ENCODE measurements at places on chromosomes 5 and 9. TPM values are rescaled to one million over a fixed set of nuclear protein-coding genes. Genes with fewer than 3 reads are reported as not detected.
A peak's percentile ranks its signal among the peaks of the same experiment; 100 is the strongest.

DNA sequence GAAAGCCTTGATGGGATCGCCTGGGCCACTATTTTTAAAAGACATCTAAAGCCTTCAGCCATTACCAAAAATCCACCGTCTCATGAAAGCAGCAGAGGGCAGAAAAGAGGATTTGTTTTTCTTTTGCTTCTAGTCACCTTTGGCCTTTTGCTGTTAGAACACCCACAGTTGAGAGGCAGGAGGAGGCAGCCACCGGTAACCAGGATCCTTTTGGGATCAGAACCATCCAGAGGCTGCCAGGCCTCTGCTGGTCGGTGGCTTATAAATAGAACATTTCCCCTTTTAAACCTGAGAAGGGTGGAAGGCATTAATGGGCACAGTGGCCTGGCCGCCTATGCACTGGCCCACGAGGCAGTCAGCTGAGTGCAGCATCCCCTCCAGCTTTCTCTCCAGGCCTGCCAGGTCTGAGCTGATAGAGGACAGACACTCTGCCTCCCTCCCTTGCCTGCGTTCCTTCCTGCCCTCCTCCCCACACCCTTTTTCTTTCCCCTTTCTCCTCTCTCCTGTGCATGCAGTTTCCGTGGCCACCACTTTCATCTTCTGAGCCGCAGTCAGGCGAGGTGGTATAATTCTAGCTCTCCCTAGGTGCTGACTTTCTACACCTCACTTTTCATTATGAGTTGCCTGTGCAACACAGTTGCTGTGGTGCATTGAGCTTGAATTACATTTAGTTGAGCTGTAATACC is 253.4 kb downstream of the ARHGAP26 start:
- DNase-seq: peak; percentile 73

GRCh38 chr5:67089200-67089725 is 107.3 kb downstream of the CD180 start:
- no peak for DNase-seq

- no peak for DNase-seq
Measured at GRCh38 chr5:132760049-132760420, 12.8 kb downstream of the CCNI2 start.

- DNase-seq: peak; percentile 82
Measured at GRCh38 chr5:132272311-132273210, 15.1 kb downstream of the PDLIM4 start.

The HRH2 gene
- total RNA-seq: 8.7 TPM

- no peak for DNase-seq
Measured at GRCh38 chr9:76194896-76195295, 199.3 kb downstream of the RFK start.

GRCh38 chr5:132480042-132480441 is 10.5 kb downstream of the IRF1 start:
- no peak for DNase-seq

DNA sequence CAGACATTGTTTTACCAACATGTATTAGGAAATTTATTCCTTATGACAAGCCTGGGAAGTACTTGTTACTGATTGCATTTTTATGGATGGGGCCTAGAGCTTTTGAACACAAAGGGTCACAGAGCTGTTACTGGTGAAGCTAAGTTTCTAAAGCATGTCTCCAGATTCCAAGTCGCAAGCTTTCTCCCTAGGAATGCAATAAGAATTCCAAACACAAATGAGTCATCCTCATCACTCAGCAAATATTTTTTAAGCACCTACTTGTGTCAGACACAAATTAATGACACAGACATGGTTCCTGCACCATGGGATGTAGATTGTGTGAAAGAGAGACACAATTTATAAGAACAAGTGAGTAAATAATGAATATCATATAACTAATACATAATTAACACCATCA is 11.0 kb upstream of the SH3RF2 start:
- DNase-seq: no peak

DNA sequence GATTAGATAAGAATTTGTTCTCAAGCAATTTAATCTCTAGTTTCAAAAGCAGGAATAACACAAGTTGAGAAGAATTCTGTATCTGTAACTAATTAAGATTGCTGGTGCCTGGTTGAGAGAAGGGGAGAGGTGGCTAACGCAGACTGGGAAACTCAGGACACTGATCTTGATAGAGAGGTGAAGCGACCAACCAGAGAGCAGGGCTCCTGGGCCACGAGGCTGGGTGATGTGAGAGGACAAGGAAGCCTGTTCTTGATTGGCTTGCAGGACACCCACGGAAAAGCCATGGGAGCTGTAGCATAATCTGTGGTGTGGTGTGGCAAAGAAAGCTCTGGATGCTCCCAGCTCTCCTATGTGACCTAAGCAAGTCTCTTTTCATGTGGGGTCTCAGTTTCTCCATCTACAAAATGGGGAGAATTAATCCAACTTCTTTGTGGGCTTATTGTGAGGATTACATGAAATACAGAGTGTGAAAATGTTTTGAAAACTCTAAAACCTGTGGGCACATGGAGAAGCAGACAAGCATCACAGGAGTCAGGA is 594.1 kb upstream of the BRINP1 start:
- DNase-seq: no peak

The NELFB gene
- 47.1 TPM for total RNA-seq

- no peak for DNase-seq
Measured at GRCh38 chr9:14030375-14031059, 283.4 kb downstream of the NFIB start.

The PNPLA7 gene
- total RNA-seq: 2.8 TPM

- DNase-seq: no peak
Measured at GRCh38 chr9:136695435-136695895, 8.2 kb upstream of the AGPAT2 start.

- no peak for DNase-seq
Measured at GRCh38 chr9:16064771-16065170, 511.9 kb downstream of the CCDC171 start.

The RANBP3L gene
- total RNA-seq: not detected

GRCh38 chr9:99778836-99779235 is 42.8 kb upstream of the NR4A3 start:
- no peak for DNase-seq

GRCh38 chr9:28270156-28270555 is 696.9 kb upstream of the C9orf72 start:
- DNase-seq: no peak

DNA sequence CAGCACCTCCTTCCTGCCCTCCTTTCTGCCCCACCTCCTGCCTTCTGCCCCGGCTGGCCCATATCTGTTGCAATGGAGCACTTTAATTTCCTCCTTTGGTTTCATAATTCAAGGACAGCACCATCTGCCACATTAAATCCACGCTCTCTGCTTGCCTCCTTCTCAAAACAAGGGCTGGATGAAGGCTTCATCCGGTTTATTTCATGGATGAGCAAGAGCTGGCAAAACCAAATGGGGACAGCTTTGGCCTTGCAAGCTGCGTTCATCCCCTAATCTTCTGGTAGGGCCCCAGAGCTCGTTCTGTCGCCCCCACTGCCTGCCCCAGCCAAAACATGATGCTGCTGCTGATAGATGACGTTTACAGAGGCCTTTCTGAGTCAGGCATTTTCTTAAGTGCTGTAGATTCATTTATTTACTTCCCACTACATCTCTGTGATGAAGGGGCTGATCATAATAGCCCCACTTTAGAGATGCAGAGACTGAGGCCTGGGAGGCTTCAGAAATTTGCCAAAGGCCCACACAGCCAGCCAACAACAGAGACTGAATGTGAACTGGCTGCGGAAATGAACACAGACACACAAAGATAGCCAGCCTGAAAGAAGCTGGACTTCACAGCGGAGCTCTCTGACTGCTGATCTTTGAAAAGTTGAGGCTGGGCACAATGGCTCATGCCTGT is 115.6 kb upstream of the CPEB4 start:
- DNase-seq: no peak

Data from activated naive CD4-positive, alpha-beta T cell treated with anti-CD3 and anti-CD28 coated beads for 36 hours (primary cell).